Naive thymus-derived CD4-positive, alpha-beta T cell (primary cell): ENCODE measurements at places on chromosomes 5 and 9.

GRCh38 chr5:96354237-96354636 is 78.8 kb downstream of the PCSK1 start:
- H3K4me1 ChIP-seq = no peaks in the 10 kb centered on the region
- H3K4me3 ChIP-seq = no peak overlapping the region
- no peaks in the 10 kb centered on the region for H3K27me3 ChIP-seq
- DNase-seq = no peak
- H3K27ac ChIP-seq = no peak overlapping the region

GRCh38 chr5:122408592-122409224 is 96.7 kb downstream of the SNCAIP start:
- no peaks in the 10 kb centered on the region for H3K4me1 ChIP-seq
- H3K27ac ChIP-seq = no peak overlapping the region
- H3K4me3 ChIP-seq = no peak overlapping the region
- DNase-seq = no peak
- H3K36me3 ChIP-seq = no peaks in the 10 kb centered on the region
- H3K27me3 ChIP-seq = no peaks in the 10 kb centered on the region

DNA sequence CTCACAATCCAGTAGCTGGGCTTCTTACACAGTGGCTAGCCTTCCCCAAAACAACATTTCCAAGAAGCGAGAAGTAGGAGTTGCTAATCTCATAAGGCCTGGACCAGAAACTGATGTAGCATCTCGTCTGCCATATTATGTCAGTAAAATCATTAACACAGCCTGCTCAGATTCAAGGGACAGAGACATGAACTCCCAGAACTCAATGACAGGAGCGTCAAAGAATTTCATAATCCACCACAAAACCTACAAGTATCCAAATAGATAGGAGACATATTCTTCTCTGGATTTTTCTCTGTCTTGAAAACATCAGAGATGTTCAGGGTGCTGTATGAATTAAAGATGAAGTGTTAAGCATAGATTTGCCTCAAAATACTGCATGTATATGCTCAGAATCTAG is 457.6 kb upstream of the ACTBL2 start:
- DNase-seq = no peak
- H3K4me3 ChIP-seq = no peak overlapping the region
- H3K4me1 ChIP-seq = no peaks in the 10 kb centered on the region
- H3K27me3 ChIP-seq = no peaks in the 10 kb centered on the region
- no peaks in the 10 kb centered on the region for H3K36me3 ChIP-seq
- H3K27ac ChIP-seq = no peak overlapping the region

GRCh38 chr9:137763271-137763955 is 114.2 kb upstream of the CACNA1B start:
- no peak overlapping the region for H3K4me3 ChIP-seq
- no peak overlapping the region for H3K27ac ChIP-seq
- peaks cover under 1% of the 10 kb centered on the region for H3K4me1 ChIP-seq

DNA sequence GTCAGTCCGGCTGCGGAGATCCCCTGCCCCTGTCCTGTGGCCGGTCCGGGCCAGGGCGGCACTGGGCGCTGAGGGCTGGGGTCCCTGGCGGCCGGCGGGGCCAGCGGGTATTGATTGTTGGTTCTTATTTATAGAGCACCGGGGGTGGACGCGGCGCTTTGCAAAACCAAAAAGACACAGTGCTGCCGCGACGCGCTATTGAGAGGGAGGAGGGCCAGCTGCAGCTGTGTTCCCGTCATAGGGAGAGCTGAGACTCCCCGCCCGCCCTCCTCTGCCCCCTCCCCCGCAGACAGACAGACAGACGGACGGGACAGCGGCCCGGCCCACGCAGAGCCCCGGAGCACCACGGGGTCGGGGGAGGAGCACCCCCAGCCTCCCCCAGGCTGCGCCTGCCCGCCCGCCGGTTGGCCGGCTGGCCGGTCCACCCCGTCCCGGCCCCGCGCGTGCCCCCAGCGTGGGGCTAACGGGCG is 2.5 kb downstream of the LRRC26 start:
- H3K4me1 ChIP-seq = no peaks in the 10 kb centered on the region
- H3K4me3 ChIP-seq = no peak overlapping the region
- H3K27ac ChIP-seq = no peak overlapping the region
- H3K27me3 ChIP-seq = peaks cover 11% of the 10 kb centered on the region
- no peaks in the 10 kb centered on the region for H3K36me3 ChIP-seq

DNA sequence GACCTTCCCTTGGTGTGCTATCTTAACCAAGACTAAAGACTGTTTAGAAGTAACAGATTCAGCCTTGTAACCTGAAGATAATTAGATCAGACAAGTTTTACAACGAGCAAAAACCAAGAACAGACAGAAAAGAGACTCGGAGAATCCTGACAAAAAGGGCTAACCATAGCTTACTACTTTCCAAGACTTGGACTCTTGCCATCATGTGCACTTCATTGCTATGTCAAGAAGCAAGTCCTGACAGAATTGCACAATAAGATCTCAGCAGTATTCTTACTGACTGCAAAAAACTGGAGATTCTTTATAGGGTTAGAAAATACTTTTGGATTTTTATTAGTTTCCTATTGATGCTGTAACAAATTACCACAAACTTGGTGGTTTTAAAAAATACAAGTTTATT is 1539.0 kb upstream of the NUDT12 start:
- no peaks in the 10 kb centered on the region for H3K36me3 ChIP-seq
- no peaks in the 10 kb centered on the region for H3K27me3 ChIP-seq
- no peak overlapping the region for H3K4me3 ChIP-seq
- no peaks in the 10 kb centered on the region for H3K4me1 ChIP-seq

DNA sequence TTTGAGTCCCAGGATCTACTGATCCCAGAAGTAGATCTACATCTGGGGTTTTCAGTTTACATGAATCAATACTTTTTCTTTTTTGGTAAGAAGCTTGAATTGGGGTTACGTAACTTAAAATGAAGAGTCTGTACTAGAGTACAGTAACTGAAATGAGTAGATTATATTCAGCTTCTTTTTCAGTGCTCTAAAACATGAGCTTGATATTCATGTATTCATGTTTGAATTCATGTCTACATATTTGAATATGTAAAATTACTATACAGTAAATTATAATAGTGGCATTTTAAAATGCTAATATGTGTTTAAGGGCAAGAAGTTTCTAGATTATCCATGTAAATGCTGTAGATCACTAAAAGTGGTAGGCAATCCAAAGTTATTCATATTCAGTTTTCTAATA is 14.8 kb downstream of the POU5F2 start:
- no peaks in the 10 kb centered on the region for H3K36me3 ChIP-seq
- no peak overlapping the region for H3K4me3 ChIP-seq
- H3K27me3 ChIP-seq = no peaks in the 10 kb centered on the region
- no peak overlapping the region for H3K27ac ChIP-seq
- DNase-seq = no peak

DNA sequence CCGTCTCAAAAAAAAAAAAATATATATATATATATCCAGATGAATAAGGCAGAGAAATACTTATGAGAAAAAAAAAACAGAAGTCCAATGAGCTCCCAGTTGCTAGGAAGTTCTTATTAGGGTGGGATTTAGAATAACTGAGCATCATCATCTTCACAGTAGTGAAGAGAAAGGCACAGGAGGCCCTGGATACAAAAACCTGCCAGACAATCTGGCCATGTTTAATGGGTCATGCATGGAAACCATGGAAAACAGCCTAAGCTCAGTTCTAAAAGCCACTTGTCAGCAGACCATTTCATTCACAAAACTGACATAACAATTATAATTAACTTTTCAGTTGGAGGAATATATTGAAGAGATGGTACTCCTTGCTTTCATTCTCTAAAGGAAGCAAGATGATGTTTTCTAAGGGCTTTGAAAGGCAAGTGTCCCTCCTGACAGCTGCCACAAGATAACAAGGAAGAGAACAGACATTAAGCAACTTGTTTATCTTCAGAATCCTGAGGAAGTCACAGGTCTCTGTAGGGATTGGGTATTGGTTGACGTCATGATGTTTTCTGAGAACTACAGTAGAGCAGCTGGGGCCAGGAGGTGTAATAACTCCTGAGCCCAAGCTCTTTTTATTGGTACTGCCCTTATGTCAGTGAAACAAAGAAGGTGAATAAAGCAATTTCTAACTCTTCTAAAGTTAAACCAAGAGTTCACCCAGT is 463.1 kb downstream of the DMAC1 start:
- H3K27ac ChIP-seq = no peak overlapping the region
- no peaks in the 10 kb centered on the region for H3K27me3 ChIP-seq
- no peak for DNase-seq
- no peak overlapping the region for H3K4me3 ChIP-seq
- H3K36me3 ChIP-seq = no peaks in the 10 kb centered on the region

- no peak overlapping the region for H3K27ac ChIP-seq
- H3K27me3 ChIP-seq = no peaks in the 10 kb centered on the region
- peaks cover 39% of the 10 kb centered on the region for H3K36me3 ChIP-seq
- H3K4me3 ChIP-seq = no peak overlapping the region
Observed at GRCh38 chr9:33443047-33443446, 4.3 kb downstream of the AQP3 start.

DNA sequence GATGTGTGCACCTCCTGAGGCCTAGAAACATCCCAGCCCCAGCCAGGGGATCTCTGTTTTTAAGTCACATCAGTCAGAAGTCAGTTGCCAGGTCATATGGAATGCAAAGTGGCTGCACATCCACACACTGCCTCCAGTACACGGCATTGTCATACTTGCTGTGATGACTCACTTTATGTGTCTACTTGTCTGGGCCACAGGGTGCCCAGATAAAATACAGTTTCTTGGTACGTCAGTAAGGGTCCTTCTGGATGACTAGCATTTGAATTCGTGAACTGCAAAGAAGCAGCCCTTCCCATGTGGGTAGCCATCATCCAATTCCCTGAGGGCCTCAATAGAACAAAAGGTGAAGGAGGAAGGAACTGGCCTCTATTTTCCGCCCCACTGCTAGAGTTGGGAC is 27.7 kb downstream of the AUH start:
- no peaks in the 10 kb centered on the region for H3K4me1 ChIP-seq
- no peaks in the 10 kb centered on the region for H3K36me3 ChIP-seq
- no peak overlapping the region for H3K4me3 ChIP-seq
- no peak overlapping the region for H3K27ac ChIP-seq
- no peaks in the 10 kb centered on the region for H3K27me3 ChIP-seq

DNA sequence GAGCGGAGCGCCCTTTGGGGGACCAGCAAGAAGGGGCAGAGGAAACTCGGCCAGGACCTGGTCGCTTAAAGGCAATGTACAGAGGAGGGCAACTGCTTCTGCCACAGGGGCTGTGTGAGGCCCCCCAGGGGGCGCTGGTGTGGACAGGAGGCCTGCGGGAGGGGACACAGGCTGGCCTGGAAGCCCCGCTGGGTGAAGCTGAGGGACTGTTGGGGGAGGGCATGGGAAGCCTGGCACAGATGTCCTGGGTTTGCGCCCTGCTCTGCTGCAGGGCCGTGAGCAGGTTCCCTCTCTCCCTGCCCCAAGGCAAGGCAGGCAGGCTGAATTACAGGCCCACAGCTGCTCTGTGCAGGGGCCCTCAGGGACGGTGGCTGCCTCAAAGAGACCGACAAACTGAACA is 5.4 kb downstream of the MED22 start:
- H3K27me3 ChIP-seq = no peaks in the 10 kb centered on the region
- peaks cover 21% of the 10 kb centered on the region for H3K4me1 ChIP-seq
- H3K36me3 ChIP-seq = no peaks in the 10 kb centered on the region
- DNase-seq = no peak
